ENCODE measurements at places on chromosomes 7 and 10.
A peak's percentile ranks its signal among the peaks of the same experiment; 100 is the strongest.

DNA sequence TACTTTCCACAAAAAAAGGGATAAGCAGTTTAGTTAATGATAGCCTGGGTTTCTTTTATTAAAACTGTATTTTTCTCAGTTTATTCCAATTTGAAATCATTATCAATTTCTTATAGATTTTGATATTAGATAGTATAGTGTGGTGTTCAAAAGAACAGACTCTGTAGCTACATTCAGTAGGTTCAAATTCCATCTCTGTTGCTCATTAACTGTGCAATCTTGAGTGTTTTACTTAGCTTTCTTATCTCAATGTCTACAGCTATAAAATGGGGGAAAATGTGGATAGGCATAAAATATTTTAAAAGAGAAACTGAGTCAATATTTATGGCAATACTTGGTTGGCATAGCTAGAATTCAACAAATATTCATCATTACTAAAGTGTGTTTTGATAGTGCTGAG is 86.9 kb upstream of the SEMA3A start:
- DNase-seq, result no peak

- DNase-seq, result no peak
Measured at GRCh38 chr10:8086315-8086714, 31.8 kb downstream of the GATA3 start.

- DNase-seq, result no peak
Measured at GRCh38 chr10:99451981-99452380, 21.6 kb upstream of the GOT1 start.

DNA sequence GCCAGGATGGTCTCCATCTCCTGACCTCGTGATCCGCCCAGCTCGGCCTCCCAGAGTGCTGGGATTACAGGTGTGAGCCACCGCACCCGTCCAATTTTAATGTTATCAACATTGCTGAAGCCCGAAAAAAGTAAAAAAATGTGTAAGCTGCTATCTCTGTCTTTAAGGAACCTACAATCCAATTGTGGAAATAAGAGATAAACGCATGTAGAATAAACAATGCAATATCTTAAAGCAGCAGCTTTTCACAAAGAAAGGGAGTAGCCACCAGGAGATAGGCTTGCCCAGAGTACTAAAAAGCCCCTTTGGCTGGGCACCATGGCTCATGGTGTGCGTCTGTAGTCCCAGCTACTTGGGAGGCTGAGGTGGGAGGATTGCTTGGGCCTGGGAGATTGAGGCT is 282.9 kb upstream of the LYZL1 start:
- no peak for DNase-seq

DNA sequence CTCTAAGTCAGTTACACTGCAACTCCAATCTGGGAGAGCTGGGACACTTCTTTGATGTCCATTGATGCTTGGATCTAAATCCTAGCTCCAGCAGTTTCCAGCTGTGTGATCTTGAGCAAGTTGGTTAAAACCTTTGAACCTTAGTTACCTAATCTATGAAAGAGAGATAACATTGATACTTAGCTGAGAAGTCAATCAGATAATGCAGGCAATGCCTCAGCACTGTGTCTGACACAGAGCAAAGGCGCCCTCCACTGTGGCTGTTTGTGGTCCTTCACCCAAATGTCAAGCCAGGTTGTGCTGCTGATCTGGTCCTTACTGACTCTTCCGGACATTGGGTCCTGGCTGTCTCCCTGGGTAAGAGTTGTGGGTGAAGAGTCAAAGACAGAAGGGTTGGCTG is 20.2 kb downstream of the DNTT start:
- DNase-seq, result no peak

DNA sequence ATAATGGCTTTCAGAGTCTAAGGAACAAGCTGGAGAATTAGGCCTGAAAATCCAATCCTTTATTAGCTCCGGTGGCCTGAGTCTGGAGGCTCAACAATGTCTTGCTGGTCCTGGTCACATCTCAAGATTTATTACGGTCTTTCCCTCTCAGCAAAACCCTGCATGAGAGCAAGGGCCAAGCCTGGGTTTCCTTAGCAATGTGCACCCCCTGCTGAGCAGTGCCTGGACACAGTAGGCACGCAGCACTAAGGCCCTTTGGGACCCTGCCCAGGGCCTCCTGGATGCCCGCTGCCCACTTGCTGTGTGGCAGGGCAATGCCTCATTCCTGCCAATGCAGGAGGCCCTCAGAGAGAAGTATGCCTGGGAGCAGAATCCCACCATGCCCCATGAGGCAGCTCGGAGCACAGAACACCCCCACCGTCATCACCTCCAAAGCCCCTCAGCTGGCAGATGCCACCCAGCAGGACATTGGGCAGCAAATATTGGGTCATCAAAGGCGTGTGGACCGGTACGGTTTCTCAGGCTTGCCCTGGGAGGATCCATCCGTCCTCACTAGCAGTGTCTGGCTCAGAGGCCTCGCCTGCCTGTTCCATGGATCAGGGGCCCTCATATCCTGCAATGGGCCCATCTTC is 156.4 kb downstream of the OAT start:
- DNase-seq, result no peak

- DNase-seq, result no peak
Measured at GRCh38 chr7:76142861-76143260, 58.8 kb upstream of the SRRM3 start.

- DNase-seq, result no peak
Measured at GRCh38 chr10:8039321-8039881, 15.1 kb upstream of the GATA3 start.

DNA sequence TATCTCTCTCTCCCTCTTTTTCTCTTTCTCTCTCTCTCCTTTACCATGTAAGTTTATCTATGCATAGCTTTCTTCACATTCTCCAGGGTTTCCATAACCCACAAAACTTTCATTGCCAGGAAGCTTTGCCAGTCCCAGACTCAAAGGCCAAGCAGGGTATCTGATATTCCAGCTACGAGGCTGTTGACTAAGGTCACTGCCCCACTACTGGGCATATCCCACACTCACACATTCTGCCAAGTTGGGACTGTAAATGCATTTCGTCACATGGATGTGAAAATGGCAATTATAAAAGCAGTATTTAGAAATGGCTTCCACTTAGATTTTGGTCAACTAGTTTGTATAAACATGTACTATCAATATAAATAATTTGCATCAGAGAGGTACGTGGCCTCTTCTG is 43.3 kb upstream of the SEPTIN7 start:
- no peak for DNase-seq

DNA sequence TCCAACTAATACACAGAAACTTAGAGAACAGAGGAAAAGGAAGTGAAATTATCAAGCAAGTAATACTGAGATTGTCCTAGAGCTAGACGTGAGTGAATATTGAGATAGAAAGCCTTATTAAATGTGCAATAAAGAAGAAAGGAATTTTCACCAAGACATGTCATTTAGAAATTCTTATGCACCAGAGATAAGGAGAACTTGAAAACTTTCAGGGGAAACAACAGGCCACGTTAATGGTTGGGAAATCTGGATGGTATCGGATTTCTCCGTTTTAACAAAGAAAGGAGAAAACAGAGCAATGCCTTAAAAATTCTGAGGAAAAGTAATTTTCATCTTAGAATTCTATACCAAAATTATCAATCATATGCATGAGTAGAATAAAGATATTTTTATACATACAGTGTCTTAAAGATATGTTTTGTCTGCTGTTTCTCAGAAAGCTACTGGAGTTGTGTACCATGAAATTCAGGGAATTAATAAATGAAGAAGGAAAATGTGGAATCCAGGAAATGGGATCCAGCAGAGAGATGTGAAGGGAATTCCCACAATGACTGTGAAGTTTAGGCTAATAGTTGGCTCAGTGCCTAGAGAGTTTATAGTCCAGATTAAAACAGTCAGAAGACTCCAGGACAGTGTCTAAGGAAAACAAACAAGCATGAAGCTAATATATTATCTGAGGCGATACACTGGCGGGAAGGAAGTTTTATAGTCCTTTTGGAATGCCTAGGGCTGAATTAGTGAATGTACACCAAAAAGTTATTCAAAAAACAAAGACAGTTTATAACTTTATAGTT is 159.5 kb downstream of the PPP1R9A start:
- DNase-seq, result no peak

- no peak for DNase-seq
Measured at GRCh38 chr7:69934144-69934903, 336.0 kb downstream of the AUTS2 start.

GRCh38 chr7:47982610-47983009 is 3.2 kb upstream of the HUS1 start:
- DNase-seq, result no peak

GRCh38 chr10:28248092-28248491 is 54.8 kb downstream of the MPP7 start:
- peak; percentile 70 for DNase-seq

GRCh38 chr10:97081621-97082235 is 104.0 kb downstream of the SLIT1 start:
- DNase-seq, result peak; percentile 47

GRCh38 chr7:106566672-106567071 is 94.3 kb downstream of the CCDC71L start:
- DNase-seq, result no peak

GRCh38 chr7:52670608-52671225 is 364.7 kb upstream of the POM121L12 start:
- DNase-seq, result no peak

DNA sequence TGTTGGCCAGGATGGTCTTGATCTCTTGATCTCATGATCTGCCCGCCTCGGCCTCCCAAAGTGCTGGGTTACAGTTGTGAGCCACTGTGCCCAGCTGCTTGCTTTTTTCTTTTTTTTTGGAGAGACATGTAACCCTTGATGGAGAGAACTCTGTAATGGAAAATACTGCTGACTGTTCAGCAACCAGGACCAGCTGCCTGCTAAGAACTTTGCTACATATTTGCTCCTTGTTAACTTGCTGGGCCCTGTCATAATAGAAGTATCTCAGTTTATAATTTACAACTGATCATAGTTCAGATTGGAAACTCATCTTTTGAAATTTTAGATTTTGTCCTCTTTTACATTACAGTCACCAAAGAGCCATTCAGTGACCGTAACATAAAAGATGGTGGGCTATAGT is 34.9 kb downstream of the TASOR2 start:
- DNase-seq, result no peak

GRCh38 chr10:42645103-42645502 is 6.7 kb upstream of the ZNF33B start:
- DNase-seq, result no peak

DNA sequence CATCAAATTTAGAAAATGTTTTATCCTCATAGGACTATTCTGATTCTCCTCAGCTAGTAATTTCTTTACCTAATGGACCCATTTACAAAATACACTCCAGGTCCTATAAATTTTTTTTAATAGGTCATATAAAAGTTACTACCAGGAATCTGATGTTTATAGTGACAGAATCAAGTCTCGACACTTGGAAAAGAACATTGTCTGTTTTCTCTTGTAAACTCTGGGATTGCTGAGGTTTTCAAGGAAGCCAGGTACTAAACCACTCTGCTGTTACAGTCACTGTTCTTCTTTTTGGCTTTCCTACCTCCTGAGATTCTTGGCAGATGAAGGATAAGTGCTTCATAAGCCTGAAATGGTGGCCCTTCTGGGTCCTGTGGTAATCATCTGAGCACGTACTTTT is 493.1 kb downstream of the AUTS2 start:
- no peak for DNase-seq

DNA sequence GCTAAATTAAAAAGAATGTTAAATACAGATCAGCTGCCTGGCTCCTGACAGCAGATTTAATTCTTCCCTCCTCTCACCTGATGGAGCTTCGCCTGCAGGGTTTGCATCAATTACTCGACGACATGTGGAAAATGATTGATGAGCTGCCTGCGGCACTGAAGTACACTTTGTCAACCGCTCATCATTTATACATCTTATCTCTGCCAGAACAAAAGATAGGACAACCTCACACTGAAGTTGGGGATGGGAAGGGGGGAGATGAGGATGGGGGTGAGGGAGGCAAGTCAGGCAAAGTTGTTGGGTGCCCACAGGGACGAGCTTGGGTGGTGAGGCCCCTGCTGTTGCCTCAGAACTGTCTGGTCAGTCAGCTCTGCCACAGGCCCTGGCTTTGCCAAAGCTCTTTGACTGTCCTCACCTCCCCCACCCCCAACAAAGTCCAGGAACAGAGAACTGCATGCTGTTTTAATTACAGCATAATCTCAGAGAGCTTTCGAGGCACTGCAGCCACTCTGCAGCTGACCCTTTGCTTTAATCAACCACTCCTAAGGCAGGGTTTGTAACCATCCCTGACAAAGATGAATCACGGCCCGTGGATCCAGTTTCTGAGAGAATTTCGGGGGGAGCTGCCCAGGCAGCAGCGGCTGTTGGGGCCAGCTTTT is 702.3 kb downstream of the LRMDA start:
- DNase-seq, result no peak
